ENCODE measurements at places on chromosomes 13 and 19. TPM values are rescaled to one million over a fixed set of nuclear protein-coding genes. Genes with fewer than 3 reads are reported as not detected.
A peak's percentile ranks its signal among the peaks of the same experiment; 100 is the strongest.

- no peaks in the 10 kb centered on the region for H3K4me1 ChIP-seq
- H3K36me3 ChIP-seq, result no peaks in the 10 kb centered on the region
- no peak for DNase-seq
- H3K27me3 ChIP-seq, result no peaks in the 10 kb centered on the region
- H3K27ac ChIP-seq, result no peak overlapping the region
- H3K4me3 ChIP-seq, result no peak overlapping the region
Observed at GRCh38 chr19:41967054-41967783, 8.1 kb upstream of the RABAC1 start.

- no peak for DNase-seq
- H3K4me1 ChIP-seq, result no peaks in the 10 kb centered on the region
- H3K27ac ChIP-seq, result no peak overlapping the region
- no peaks in the 10 kb centered on the region for H3K36me3 ChIP-seq
Observed at GRCh38 chr13:24687611-24688010, 7.4 kb downstream of the ATP12A start.

DNA sequence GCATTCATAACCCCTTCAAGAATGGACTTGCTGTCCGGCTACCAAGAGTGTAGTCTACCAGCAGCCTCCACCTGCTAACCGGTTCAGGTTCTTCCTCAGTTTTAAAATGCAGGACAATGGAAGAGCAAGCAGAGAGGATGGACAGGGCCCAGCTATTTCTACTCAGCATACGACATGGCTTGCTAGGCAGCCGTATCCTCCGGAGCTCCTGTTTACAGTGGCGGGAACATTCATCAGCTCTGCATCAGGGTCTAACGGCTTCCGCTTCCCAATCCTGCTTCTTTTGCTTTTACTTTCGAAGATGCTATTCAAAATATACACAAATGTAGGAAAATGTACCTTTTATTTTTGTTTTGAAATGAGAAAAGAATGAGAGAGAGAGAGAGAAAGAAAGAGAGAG, 118.5 kb downstream of the TRPC4 start:
- no peak overlapping the region for H3K27ac ChIP-seq
- DNase-seq, result no peak
- no peak overlapping the region for H3K4me3 ChIP-seq
- no peaks in the 10 kb centered on the region for H3K4me1 ChIP-seq
- no peaks in the 10 kb centered on the region for H3K27me3 ChIP-seq

Gene FFAR1
- total RNA-seq, result not detected

DNA sequence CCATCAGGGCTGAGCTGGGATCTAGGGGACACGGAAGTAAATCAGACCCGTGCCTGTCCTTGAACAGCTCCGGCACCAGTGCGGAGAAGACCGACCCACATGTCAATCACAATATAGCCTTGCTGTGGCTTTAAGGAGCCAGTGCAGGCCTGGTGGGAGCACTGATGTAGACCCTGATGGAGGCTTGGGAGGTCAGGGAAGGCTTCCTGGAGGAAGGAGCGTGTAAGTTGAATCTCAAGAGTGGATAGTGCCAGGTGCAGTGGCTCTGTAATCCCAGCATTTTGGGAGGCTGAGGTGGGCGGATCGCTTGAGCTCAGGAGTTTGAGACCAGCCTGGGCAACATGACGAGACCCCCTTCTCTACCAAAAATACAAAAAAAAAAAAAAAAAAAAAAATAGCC, 10.8 kb upstream of the CACNG8 start:
- no peak for DNase-seq
- H3K27ac ChIP-seq, result no peak overlapping the region
- H3K36me3 ChIP-seq, result no peaks in the 10 kb centered on the region
- H3K4me1 ChIP-seq, result no peaks in the 10 kb centered on the region
- H3K27me3 ChIP-seq, result peaks cover 84% of the 10 kb centered on the region

Gene DCT
- total RNA-seq, result not detected

Gene CD177
- 6.1 TPM for total RNA-seq

Gene ANGPTL8
- not detected for total RNA-seq

Gene LGALS7
- 148 TPM for total RNA-seq

- H3K4me3 ChIP-seq, result no peak overlapping the region
- H3K36me3 ChIP-seq, result no peaks in the 10 kb centered on the region
- H3K27ac ChIP-seq, result no peak overlapping the region
- DNase-seq, result no peak
- no peaks in the 10 kb centered on the region for H3K4me1 ChIP-seq
- no peaks in the 10 kb centered on the region for H3K27me3 ChIP-seq
Observed at GRCh38 chr13:104895521-104895920, 1639.9 kb downstream of the EFNB2 start.

DNA sequence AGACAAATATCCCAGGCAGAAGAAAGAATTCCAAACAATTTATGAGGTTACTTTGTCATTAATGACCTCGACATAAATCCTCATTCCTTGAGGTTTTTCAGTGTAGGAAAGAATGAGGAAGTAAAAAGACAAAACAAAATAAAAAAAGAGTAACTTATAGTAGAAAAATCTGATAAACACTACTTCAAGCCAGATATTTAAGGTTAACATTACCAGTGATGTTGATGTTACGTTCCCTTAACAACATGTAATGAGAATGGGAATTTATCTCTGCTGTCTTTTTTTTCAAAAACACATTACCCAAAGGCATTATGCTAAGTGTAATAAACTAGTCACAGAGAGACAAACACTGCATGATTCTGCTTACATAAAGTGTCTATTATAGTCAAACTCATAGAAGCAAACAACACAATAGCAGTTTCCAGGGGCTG, 935.1 kb downstream of the SLITRK1 start:
- H3K36me3 ChIP-seq, result no peaks in the 10 kb centered on the region
- DNase-seq, result no peak

DNA sequence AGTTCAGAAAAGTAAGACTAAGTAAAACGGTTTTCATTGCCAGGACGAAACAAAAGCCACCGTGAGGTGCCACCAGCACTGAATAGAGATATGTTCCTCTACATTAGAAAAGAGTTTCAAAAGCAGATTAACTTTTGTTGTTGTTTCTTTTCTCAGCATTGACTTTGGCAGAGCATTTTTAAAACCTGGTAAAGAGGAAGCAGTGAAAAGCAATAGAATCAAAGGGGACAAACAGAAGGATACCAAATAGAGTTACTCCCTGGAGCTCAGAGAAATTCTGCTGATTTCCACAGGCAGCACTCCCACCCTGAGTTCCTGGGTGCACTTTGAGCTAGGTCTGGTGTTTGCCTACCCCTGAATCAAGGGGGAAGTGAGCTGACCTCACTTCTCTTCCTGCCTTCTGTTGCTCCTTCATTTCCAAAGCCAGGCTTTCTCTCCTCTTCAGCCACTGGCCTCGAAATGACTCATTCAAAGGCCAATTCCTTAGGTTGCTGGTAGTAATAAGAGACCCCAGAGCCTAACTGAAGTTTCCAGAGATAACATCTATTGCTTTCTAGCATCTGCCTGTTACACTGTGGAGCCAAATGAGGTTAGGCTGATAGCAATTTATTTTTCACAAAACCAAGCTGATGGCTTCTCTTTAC, 11.3 kb upstream of the ERICH6B start:
- H3K36me3 ChIP-seq, result no peaks in the 10 kb centered on the region
- H3K27ac ChIP-seq, result no peak overlapping the region
- no peaks in the 10 kb centered on the region for H3K4me1 ChIP-seq
- no peaks in the 10 kb centered on the region for H3K27me3 ChIP-seq

- no peaks in the 10 kb centered on the region for H3K36me3 ChIP-seq
- H3K27ac ChIP-seq, result peak within 1 kb of the TSS; percentile 58
- peaks cover 2% of the 10 kb centered on the region for H3K4me1 ChIP-seq
- DNase-seq, result no peak
- H3K27me3 ChIP-seq, result no peaks in the 10 kb centered on the region
Observed at GRCh38 chr19:48836089-48837017, at the start of gene HSD17B14. TSS of gene HSD17B14 (minus strand) at chr19:48836491. CDS start at chr19:48836411, 80 bp downstream.
